ENCODE measurements at places on chromosomes 7 and 10.

- peak; percentile 83 for DNase-seq
Measured at GRCh38 chr7:42940985-42941847, 9.0 kb downstream of the MRPL32 start.

DNA sequence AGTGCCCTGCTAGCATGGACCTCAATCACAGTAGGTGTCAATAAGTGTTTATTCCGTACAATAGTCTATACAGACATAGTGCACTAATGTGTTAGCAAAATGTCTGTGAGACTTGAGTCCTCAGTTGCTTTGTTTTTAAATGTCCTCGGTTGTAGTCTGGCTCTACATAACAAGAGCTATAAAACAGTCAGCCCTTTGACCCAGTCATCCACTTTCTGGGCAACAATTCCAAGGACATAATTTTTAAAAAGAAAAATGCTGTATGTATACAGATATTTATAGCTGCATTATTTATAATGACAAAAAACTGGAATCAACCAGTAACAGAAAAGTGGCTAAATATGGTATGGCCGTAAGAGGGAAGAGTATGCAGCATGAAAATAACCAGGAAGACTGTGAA, 2.8 kb upstream of the PDLIM1 start:
- DNase-seq = no peak

DNA sequence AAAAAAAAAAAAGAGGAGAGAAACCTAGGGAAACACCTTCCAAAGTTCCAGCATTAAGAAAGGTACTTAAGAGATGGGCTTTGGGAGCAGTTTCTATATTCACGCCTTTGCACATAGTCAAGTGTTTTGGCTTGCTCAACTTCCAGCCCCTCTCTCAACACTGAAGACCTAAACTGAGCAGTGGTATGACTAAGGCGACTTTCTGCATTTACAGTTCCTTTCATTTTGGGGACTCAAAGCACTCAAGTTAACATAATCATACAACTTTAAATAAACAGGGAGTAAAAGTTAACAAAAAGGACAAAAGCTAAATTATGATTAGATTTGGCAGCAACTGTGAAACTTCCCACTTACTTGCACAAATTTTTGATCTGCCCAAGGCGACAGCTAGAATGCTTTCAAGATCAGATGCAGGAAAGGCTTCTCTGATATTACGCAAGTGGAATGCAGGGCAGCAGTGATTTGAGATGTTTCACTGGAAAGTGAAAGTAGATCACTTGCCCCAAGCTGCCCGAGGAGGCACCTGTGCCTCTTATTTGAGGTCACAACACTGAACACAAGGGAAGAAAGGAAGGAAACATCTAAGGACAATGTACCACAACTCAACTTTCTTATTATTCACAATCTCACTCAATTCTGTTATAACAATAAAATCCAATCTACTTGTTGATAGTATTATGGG, 199.5 kb downstream of the SKAP2 start:
- no peak for DNase-seq

- peak; percentile 84 for DNase-seq
Measured at GRCh38 chr10:74150204-74150989, at the start of gene AP3M1. Gene AP3M1, minus strand, starts transcription at chr10:74150828. Its CDS starts 12,449 bp downstream, at chr10:74138379.

DNA sequence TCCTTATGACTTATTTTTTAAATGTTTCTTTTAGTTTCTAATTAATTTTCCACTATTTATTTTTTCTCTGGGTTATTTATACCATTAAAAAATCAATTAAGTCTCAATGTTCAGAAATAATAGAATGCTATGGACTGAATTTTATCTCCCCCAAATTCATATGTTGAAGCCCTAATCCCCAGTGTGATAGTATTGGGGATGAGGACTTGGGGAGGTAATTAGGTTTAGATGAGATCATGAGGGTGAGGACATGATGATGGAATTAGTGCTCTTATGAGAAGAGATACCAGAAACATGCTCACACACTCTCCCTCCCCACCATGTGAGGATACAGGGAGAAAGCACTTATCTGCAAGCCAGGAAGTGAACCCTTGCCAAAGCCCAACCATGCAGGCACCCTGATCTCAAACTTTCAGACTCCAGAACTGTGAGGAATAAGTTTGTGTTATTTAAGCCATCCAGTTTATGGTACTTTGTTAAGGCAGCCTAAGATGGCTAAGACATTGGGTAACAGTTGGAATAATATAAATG, 202.6 kb downstream of the MDFIC start:
- DNase-seq = no peak

GRCh38 chr10:5947471-5948207, 29.7 kb downstream of the IL15RA start:
- no peak for DNase-seq

DNA sequence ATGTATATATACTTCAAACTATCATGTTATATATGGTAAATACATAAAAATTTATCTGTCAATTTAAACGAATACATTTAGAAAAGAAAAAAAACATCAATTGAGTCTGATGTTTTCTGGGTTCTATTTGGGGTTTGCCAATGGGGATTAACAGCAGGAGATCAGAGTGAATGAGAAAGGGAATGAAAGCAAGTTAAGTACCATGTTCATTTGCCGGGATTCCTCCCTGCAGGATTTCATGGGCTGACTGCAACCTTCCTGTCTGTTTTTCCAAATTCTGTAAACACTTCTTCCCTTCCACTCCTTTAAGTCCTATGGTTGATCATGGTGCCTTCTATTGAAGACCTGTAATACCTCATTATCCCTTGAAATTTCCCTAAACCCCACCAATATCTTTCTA, 33.9 kb upstream of the SEMA3A start:
- no peak for DNase-seq

- DNase-seq = no peak
Measured at GRCh38 chr10:104119996-104120395, 2.0 kb upstream of the SFR1 start.

- peak; percentile 11 for DNase-seq
Measured at GRCh38 chr7:150415161-150416153, 35.0 kb upstream of the GIMAP8 start.

- DNase-seq = peak; percentile 38
Measured at GRCh38 chr10:129962872-129963640, 1.0 kb downstream of the EBF3 start.

DNA sequence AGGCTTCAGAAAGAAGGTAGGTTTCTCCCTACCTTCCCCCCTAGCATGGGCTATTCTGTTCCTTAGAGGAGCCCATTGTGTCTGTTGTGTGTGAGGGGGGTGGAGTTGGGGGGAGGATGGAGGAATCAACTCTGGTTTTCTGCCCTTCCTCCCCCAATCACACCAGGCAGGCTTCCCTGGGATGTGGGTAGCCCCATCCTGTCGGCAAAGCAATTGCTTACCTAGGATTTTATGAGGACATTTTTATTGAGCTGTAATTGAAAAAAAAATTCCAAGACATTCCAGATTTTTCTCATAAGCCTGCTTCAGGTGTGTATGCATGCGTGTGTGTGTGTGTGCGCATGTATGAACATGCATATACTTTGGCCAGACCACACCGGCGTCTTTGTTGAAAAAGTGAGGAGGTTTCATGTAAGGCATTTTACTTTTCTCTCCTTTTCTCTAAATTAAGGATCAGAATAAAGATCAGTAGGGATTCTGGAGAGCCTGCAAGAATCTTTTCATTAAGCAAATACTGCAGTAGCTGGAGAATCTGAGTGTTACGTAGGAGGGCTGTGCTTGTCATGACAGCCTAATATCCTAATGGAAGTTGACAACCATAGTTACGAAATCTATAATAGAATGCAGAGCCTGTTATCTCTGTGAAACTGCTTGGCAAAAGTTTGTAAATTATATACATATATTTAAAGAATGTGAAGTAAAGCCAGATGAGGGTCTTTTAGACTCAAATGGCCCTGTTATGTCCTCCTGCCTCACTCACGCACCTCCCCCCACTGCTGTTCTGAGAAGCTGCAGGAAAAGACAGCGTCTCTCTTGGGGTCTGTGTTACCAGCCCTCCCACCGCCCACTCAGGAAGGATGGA, 27.3 kb upstream of the SAMD8 start:
- no peak for DNase-seq

DNA sequence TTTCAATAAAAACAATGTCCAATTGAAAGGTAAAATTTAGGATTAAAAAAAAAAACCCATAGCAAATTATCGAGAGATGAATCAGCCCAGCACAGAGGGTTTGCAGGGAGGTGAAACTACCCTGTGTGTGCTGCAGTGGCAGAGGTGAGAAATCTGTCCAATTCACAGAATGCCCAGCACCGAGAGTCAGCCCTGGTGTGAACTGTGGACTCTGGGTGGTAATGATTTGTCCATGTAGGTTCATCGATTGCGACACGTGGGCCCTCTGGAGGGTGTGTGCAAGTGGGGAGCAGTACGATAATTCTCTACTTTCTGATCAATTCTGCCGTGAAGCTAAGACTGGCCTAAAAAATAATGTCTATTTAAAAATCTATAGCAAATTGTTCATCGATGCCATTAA, 94.5 kb upstream of the PFKP start:
- DNase-seq = no peak

GRCh38 chr7:696426-696811, 30.1 kb upstream of the DNAAF5 start:
- DNase-seq = no peak

DNA sequence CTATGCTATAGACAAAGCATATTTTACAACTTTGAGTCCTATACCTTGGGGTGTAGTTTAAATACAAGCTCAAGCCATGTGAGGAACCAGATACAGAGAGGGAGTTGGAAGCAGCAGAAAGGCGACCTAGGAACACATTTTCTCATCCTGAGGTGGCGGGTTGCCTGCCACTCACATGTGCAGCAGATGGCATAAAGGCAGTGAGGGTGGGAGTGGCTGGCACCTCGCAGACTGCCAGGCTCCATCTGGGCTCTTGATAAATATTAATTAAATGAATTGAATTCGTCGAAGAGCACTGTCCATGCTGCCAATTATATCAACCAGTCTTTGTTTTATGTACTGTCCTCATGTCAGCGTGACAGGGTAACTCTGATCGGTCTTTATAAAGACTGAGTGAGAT, 79.0 kb upstream of the SEMA3C start:
- no peak for DNase-seq

DNA sequence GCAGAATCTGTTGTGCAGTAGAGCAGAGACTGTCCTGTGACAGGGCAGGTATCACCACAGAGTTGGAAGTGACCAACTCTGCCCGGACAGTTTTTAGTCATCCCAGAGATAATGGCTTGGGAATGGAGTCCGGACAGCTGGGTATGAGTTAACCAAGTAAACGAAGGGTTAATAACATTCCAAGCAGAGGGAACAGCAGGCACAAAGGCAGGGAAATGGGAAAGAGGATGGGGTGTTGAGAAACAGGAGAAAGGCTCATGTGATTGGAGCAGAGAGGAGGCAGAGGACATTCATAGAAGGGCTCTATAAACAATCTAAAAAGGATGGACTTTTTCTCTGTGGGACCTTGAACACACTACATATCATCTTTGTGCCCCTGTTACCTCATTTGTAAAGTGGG, 132.2 kb upstream of the YAE1 start:
- DNase-seq = no peak

DNA sequence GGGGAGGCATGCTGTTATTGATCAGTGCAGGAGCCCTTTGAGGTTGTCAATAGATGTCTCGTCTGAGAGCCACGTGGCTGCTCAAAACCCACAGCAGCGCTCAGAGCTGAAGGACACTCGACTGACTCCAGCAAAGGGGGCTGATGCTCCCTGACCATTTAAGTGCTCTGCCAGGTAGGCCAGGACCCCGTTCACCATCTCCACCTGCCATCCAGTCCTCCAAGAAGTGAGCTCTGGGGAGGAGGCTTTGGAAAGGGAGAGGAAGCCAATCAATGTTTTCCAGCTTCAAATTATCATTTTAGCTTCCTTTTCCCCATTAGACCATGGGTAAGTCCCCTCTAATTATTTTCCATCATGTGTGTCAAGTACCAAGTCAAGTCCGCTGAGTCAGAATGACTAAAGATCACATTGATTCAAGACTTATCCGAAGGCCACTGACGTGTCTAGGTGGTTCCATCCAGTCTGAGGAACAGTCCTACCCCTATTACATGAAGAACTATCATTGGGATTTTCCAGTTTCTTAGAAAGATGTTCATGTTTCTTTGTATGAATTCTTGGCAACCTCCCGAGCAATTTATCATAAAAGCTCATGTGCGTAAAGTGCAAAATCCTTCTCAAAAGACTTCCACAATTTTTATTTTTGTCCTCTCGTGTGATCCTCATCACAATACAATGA, 302.6 kb upstream of the LYZL1 start:
- DNase-seq = no peak

DNA sequence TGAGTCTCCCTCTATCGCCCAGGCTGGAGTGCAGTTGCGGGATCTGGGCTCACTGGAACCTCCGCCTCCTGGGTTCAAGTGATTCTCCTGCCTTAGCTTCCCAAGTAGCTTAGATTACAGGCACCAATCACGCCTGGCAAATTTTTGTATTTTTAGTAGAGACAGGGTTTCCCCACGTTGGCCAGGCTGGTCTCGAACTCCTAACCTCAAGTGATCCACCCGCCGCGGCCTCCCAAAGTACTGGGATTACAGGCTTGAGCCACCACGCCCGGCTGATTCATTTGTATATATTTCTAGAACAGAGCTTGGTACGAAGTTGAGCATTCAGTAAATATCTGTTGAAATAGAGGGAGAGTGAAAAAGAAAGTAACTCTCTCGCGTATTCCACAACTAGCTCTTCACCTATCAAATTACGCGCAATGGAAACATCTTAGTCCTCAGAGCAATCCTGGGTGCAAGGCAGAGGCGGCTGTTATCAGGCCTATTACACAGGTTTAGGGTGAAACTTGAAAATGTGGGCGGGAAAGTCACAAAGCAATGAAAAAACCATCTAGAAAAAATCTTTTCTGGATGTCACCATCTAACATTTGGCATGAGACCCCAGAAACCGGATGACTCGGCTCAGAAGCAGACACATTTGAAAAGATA, 707 bp upstream of the GHITM start:
- peak; percentile 80 for DNase-seq

- DNase-seq = no peak
Measured at GRCh38 chr10:72323771-72324191, 30.9 kb downstream of the DNAJB12 start.

DNA sequence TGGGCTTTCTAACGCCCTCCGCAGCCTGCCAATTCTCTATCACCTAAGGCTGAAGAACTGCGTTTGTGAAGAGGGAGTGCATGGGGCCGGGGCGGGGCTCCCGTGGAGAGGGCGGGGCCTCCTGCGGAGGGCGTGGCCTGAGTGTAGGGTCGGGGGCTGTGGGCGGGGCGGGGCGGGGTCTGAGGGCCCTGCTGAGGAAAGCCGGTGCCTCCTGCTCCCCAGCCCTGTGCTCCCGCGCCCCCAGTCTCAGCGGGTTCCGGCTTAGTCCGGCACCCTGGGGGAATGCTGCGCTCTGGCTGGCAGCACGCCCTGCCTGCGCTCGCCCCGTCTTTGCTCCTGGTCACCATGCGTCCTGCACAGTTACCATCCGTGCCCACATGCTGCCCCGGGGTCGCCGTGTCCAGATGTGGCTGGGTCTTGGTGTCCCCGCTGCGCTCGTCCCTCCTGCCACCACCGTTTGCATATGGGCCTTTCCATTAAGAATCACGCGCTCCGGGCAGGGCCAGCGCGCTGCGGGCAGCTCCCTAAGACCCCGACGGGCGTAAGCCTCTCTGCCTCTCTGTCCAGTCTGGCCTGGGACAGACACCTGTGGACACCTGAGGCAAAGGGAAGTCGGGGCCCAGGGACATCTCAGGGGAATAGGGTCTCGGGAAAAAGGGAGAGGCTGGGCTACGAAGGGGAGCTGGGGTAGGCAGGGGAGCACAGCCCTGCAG, 144.0 kb upstream of the RET start:
- peak; percentile 74 for DNase-seq

GRCh38 chr10:101878869-101879268, 35.3 kb upstream of the KCNIP2 start:
- no peak for DNase-seq
